ENCODE measurements at places on chromosomes 5 and 9.
A peak's percentile ranks its signal among the peaks of the same experiment; 100 is the strongest.

GRCh38 chr5:53453898-53454718 is 26.3 kb upstream of the FST start:
- DNase-seq: no peak

GRCh38 chr9:19940811-19941535 is 152.1 kb upstream of the SLC24A2 start:
- no peak for DNase-seq

DNA sequence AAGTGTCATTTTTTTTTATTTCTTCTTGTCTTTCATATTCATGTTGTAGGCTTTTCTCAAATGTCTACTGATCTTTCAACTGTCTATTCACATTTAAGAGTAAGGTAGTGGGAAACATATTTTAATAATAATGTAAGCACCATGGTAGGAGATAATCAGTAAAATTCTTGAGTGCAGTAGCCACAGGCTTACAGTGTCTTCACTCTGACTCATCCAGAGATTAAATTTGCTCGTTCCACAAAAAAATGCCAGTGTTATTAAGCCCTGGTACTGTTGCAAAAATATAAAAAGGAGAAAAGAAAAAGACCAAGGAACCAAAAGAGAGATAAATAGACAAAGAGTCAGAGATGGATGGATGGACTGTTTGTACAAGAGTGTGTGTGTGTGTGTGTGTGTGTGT is 43.0 kb downstream of the PARP8 start:
- no peak for DNase-seq

- no peak for DNase-seq
Measured at GRCh38 chr5:107515521-107516080, 155.1 kb downstream of the EFNA5 start.

DNA sequence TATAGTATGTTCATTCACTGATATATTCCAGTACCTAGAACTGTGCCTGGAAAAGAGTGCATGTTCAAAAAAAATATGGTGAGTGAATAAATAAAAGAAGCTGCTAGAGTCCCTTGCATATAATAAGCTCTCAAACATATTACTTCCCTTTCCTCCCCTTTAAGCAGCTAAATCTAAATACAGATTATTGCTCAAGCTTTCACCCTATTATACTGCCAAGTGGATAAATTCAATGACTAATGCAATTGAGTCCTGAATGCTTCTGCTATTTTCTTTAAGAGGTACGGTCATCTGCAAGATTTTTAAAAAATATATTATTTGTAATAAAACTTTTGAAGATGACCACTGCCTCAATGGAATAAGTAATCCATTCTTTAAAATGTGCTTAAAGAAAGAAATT is 248.4 kb downstream of the PLK2 start:
- DNase-seq: no peak

- DNase-seq: no peak
Measured at GRCh38 chr9:20300430-20301115, 321.7 kb downstream of the MLLT3 start.

DNA sequence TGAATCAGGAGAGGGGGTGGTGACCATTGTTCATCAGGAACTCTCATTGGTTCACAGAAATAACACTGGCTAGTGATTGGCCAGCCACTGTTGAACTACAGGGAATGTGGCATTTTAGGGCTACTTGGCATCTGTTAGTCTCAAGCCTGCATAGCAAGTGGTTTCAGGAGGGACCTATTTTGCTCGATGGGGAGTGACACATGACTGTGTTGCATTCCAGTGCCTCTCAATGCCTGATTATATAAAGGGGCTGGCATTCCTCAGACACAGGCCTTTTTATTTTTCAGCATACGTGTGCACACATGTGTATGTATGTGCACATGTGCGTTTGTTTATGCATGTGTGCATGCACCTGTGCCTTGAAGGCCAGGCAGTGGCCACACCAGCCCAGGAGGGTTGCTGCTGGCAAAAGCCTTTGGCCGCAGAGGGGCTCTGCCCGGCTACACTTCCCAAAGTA is 23.2 kb downstream of the FGD3 start:
- DNase-seq: no peak

GRCh38 chr9:134285215-134285845 is 40.9 kb upstream of the RXRA start:
- no peak for DNase-seq

DNA sequence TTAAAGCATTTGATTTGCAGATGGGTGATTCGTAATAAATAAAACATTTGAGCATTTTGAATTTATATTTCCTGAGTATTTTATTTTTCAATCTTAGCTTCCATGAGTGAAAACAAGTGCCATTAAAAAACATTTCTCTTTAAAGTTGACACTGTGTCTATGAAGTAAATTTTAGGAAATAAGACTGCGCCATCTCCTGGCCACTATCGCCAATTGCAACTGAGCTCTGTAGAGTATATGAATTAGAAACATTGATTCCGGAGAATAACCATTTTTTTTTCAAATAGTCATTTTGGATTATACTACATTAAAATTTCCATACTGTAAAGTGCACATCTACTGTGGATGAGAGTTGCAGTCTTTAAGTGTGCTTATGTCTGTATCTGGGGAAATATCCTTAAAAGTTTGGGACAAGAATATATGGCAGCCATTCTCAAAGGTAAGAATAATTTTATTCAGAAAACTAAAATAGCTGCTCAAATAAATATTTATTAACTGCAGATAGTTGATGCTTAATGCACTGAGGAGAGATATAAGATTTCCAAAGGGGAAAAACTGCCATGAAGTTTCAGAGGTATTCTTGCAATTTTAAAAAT is 5.9 kb downstream of the DMRTA1 start:
- peak; percentile 23 for DNase-seq

DNA sequence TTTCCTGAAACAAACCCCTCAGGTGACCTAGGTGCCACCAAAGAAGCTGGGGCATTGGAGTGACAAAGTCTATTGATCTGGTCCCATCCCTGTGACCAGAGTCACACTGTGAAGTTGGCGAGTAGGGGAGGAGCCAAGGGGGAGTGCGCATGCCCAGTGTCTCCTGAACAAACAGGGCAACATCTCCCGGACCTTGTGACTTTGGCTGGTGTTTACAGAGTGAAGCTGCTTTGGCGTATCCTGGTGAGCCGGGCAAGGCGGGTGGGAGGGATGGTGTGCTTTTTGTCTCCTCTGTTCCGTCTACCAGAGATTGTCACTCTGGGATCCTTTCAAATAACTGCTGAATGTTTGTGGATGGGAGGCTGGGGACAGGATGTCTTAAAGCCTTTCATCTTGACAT is 204.5 kb downstream of the HSPA4 start:
- DNase-seq: no peak

DNA sequence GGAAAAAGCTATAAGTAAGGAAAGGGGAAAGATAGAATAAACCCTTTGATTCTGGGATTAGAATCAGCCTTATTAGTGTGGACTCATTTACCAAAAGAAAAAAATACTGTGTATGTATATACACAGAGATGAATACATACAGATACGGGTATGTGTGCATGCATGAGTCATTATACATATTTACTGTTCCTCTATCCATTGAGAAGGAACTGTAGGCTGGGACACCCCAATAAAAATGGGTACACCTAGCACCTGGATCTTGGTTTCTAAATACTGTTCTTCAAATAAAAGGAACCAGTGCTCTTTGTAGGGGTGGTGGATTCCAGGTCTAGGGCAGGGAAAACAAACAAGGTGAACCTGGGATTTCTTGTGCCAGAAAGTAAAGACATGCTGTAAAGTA is 48.3 kb downstream of the WHRN start:
- DNase-seq: no peak

DNA sequence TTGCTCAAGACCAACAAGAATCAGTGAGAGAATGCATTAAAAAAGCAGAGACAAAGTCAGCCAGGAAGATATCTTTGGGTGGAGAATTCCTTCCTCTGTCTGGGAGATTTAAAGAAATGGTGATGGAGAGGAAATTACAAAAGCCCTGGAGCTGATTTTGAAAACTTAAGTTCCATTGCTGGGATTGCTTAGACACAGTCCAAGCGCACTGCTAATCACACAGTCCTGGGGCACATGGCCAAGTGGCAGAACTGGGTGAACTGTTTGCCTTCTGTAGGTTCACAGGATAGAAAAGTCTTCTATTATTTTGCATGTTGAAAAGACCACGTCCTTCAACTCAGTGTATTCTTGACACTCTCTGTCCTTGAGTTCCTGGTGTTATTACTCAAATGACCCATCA is 284.9 kb upstream of the FBXL7 start:
- no peak for DNase-seq

GRCh38 chr5:82164176-82164976 is 113.8 kb downstream of the RPS23 start:
- no peak for DNase-seq

GRCh38 chr9:8570776-8571175 is 771.2 kb upstream of the DMAC1 start:
- no peak for DNase-seq

GRCh38 chr5:14925326-14925725 is 53.7 kb upstream of the ANKH start:
- DNase-seq: no peak

DNA sequence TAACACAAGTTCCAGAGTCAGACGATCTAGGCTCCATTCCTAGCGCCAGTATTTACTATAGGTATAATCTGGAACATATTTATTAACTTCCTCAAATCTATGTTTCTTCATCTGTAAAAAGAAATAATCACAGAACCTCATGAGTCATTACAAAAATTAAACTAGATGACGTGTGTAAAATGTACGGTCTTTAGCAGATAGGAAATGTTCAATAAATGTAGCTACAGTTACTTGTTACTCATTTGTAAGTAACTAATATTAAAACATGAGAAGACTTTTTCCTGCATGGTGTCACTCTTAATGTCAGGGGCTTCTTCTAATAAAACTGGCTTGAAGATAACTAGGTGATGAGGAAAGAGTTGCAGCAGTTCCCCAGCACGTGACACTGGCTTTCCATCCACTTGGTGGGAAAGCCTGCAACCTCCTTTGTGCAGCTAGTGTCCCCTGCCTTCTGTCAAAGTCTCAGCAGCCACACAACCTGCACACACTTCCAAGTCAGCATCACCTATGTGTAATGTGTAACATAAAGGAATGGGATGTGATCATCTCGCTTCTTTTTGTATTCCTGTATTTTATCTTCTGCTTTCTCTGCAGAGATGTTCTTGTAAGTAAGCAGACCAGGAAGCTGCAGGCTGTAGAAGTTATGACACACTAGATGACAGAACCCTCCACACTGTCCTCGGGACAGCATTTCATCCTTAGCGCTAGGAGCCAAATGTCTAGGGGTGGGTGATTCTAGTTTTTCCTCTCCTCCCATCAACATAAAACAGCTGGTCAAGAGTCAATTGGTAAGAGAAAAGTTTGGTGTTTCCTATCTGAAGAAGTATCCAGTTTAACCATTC is 1.8 kb upstream of the JAKMIP2 start:
- DNase-seq: no peak

DNA sequence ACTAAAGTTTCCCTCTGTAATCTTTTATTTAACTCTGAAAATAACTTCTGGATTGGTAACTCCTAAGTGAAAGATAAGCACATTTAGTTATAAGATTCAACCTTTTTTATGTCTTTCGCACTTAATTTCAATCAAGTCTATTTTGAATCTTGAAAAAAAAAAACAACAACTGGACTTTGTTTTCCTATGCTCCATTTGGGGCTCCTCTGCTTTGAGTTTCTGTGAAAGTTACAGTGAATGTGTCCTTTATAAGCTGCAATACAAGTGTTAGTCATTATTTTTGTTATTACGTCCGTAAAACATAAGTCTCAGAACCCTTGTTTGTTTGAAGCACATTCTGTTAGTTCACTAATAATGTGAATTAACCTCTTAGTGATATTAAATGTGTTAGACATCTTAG is 276.8 kb downstream of the ADAMTS6 start:
- no peak for DNase-seq

DNA sequence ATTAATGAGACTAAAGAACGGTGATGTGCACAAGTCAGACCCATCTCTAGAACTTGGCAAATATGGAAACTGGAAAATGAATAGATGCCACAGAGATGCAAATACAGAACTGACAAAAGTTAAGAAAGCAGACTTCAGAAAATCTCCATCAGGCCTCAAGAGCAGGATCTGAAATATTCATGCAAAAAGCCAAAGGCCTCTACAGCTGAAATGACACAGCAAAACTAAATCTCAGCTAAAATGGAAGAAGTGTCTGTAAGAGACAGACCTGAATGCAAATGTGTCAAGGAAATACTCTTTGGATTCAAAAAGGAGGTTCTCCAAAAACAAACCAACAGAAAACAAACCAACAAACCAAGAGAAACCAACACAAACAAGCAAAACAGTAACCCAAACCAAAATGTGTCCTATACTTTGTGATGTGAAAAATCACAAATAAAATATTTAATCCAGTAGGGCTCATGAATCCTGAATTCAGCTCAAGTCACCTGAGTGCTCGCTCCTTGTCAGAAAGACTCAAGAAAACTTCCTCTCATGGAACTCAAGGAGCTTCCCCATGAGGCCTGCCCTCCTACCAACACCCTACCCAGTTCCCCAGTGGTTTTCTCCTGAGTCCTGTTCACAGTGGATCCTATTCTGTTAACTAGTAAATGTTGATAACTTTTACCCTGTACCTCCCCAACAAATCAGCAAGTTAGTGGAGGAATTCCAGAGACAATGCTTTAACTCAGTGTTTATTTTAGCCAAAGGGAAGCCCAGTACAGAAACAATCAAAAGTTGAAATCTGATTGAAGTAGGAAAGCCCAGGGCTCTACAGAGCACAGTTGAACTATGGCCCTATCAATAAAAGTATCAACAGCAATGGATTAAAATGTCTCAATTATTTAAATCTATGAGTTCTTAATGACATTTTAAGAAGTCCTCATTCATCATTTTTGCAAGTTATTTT is 14.6 kb downstream of the MRPS27 start:
- DNase-seq: no peak

DNA sequence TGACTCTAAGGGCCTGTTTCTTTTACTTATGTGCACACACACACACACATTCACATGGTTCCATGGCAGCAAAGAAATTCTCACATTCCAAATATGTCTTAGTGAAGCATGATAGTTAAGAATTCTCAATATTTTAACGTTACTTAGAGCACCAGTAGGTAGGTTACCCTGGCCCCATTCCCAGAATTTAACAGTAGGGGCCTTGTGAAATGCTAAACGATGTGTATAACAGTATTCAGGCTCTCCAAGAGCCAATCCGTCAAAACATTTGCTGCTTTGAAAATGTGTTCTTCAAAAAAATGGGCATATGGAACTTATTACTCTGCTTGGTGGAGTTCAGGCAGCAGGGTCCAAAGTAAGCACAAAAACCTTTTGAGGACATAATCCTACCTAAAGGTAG is 93.7 kb upstream of the DAB2 start:
- DNase-seq: no peak

DNA sequence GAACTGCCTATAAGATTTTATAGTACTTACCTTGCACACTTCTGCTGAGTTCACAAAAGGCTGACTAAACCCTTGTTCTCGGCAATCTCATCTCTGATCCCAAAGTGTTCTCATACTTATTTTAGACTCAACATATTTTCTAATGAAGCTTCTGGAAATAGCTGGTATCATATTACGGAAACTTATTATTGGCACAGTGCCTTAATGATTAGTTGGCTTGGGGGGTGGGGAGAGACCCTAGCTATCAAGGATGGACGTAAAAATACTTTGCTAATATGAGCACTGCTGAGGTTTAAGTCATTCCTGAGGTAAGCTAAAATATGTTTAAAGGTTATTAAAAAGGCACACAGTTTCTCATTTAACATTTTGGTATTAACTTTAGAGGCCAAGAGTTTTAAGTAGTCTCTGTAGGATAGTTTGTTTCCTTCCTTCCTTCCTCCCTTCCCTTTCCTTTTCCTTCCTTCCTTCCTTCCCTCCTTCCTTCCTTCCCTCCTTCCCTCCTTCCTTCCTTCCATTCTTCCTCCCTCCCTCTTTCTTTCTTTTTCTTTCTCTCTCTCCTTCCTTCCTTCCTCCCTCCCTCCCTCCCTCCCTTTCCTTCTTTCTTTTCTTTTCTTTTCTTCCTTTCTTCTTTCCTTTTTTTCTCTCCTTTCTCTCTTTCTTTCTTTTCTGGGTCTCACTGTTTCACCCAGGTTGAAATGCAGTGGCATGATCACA is 31.5 kb downstream of the ZSWIM6 start:
- no peak for DNase-seq

Data from stimulated activated naive CD8-positive, alpha-beta T cell treated with anti-CD3 and anti-CD28 coated beads, Interleukin-15, amount 100 ng/mL, for 72 hours (primary cell).